ENCODE measurements at places on chromosomes 1 and 21.

- DNase-seq = no peak
Observed at GRCh38 chr1:27559466-27560030, 44.4 kb downstream of the AHDC1 start.

- DNase-seq = no peak
Observed at GRCh38 chr1:176773038-176773437, 310.1 kb downstream of the PAPPA2 start.

GRCh38 chr1:71276466-71276865 is 195.6 kb upstream of the ZRANB2 start:
- no peak for DNase-seq

GRCh38 chr21:28704746-28705145 is 287.9 kb downstream of the LTN1 start:
- no peak for DNase-seq

DNA sequence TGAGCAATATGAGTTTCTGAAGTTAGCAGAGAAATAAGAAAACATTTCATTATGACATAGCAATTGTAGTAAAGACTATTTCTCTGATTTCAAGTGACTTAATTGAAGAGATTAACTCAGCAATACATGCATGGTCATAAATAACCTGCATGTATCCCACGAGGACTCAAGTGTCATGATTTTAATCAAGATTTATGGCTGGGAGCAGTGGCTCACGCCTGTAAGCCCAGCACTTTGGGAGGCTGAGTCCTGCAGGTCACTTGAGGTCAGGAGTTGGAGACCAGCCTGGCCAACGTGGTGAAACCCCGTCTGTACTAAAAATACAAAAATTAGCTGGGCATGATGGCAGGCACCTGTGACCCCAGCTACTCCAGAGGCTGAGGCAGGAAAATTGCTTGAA is 311.9 kb upstream of the PLD5 start:
- DNase-seq = no peak

- DNase-seq = no peak
Observed at GRCh38 chr1:53415432-53415831, 43.8 kb upstream of the DMRTB1 start.

All from glomerular endothelial cell (primary cell).